ENCODE measurements at places on chromosomes 7 and 10. TPM values are rescaled to one million over a fixed set of nuclear protein-coding genes. Genes with fewer than 3 reads are reported as not detected.

The BLNK gene
- total RNA-seq = not detected

The AKR1D1 gene
- total RNA-seq = not detected

The AKR1C2 gene
- not detected for total RNA-seq

The VTI1A gene
- 21.8 TPM for total RNA-seq

The PSD gene
- total RNA-seq = 0.28 TPM

The CC2D2B gene
- not detected for total RNA-seq

The GJC3 gene
- total RNA-seq = 0.09 TPM

The CALML5 gene
- total RNA-seq = not detected

The WNT16 gene
- total RNA-seq = not detected

The PLEKHS1 gene
- total RNA-seq = not detected

The NPTX2 gene
- 1.3 TPM for total RNA-seq

The NUTM2E gene
- not detected for total RNA-seq

The ERVW-1 gene
- total RNA-seq = not detected

The HSPA12A gene
- 0.28 TPM for total RNA-seq

The OGDHL gene
- total RNA-seq = 0.99 TPM

The PRKG1 gene
- 3.9 TPM for total RNA-seq

The AKR1C8 gene
- not detected for total RNA-seq

The OPN1SW gene
- not detected for total RNA-seq

The BTBD16 gene
- total RNA-seq = 0.09 TPM

The HTR5A gene
- total RNA-seq = not detected

The FAM25A gene
- total RNA-seq = not detected

The CPSF4 gene
- total RNA-seq = 26.0 TPM

The CDC14C gene
- total RNA-seq = not detected

The FKBP6 gene
- not detected for total RNA-seq

The HOXA4 gene
- total RNA-seq = 0.85 TPM

The STK31 gene
- 0.19 TPM for total RNA-seq

The OR6V1 gene
- not detected for total RNA-seq

The STOX1 gene
- 0.09 TPM for total RNA-seq

The BLVRA gene
- total RNA-seq = 32.9 TPM

The SPDYE16 gene
- not detected for total RNA-seq

The GIMAP6 gene
- 150 TPM for total RNA-seq

The PDE6C gene
- total RNA-seq = not detected

The ZNF655 gene
- 26.9 TPM for total RNA-seq

The SPDYE6 gene
- total RNA-seq = not detected

The PTN gene
- 0.56 TPM for total RNA-seq

The UBE3C gene
- 83.9 TPM for total RNA-seq

The C10orf67 gene
- not detected for total RNA-seq

The GPR141 gene
- not detected for total RNA-seq

The PON3 gene
- 0.66 TPM for total RNA-seq

The FAM237B gene
- total RNA-seq = not detected

The LMOD2 gene
- total RNA-seq = not detected

The SLC39A12 gene
- under 0.01 TPM for total RNA-seq

The ZNF488 gene
- 0.09 TPM for total RNA-seq

The MYL10 gene
- total RNA-seq = not detected

Data from endothelial cell of coronary artery (primary cell).